Stimulated activated CD8-positive, alpha-beta memory T cell treated with anti-CD3 and anti-CD28 coated beads, Interleukin-2, amount 100 ng/mL, for 1 hour (primary cell): ENCODE measurements at places on chromosomes 6 and 20.

GRCh38 chr6:3918469-3918868 lies 69.3 kb downstream of the FAM50B start:
- no peak for DNase-seq

- DNase-seq, result no peak
These were observed 236.7 kb downstream of the TENT5A start for GRCh38 chr6:81515562-81516453.

- no peak for DNase-seq
These were observed 140.8 kb upstream of the PTPN1 start for GRCh38 chr20:50369225-50370035.

DNA sequence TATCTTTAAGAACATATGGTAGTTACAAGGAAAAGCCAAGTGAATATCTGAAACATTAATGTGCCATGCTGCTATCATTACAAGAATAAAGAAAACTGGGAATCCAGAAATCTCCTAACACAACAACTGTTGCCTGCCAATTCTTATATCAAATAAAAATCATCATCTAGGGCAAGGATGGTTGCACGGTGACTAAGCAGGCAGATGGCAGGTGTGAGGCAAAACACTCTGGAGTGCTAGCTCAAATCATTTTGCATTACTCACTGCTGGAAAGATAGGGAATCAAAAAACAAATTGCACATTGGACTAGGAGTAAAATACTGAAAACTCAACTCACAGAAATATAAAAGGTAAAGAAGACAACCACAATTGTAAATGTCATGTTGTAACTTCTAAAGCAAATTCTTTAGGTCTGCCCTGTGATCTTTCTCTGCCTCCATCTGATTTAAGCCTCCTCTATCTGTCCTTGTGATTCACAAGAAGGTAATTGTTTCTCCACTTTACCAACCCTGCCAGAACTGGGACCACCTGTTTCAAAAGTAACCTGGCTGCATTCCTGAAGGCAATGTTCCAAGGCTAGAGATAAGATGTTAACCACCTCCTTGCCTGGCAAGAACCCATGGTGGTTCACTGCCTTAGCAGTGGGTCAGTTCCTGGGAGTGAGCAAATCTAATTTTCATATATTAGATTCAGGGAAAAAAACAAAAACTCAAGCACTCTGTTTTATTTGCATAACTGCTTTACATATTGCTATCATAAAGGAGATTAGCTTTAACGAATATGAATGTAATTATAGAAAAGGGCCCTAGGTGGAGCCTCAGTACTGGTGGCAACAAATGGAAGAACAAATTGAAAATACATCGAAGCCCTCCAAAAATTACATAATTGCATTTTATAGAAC lies 33.1 kb upstream of the LCA5 start:
- no peak for DNase-seq

DNA sequence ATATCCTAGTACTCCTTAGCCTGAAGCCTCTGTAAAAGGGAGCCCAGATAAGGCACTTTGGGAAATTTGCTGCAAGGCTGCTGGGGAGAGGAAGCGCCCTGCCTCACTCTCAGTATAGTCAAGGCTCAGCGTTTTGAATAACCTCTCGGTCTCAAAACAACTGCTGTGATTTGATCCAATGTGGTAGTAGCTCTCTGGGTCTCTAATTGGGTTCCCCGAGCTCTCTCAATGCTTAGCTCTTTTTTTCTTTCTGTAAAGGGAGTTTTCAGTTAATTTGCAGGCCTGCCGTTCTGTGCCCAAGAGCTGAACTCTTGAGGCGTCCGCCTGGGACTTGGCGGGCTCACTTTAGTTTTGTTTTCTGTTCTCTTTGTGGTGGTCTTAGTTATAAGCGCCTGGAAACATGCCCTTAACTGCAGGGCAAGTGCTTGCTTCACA lies 41.2 kb downstream of the ZHX3 start:
- no peak for DNase-seq

- DNase-seq, result no peak
These were observed 171.3 kb downstream of the FAXC start for GRCh38 chr6:99178168-99178567.

- DNase-seq, result no peak
These were observed 2.7 kb downstream of the KIAA0408 start for GRCh38 chr6:127456465-127456864.

- no peak for DNase-seq
These were observed 18.8 kb downstream of the EFCAB8 start for GRCh38 chr20:32877507-32877906.

DNA sequence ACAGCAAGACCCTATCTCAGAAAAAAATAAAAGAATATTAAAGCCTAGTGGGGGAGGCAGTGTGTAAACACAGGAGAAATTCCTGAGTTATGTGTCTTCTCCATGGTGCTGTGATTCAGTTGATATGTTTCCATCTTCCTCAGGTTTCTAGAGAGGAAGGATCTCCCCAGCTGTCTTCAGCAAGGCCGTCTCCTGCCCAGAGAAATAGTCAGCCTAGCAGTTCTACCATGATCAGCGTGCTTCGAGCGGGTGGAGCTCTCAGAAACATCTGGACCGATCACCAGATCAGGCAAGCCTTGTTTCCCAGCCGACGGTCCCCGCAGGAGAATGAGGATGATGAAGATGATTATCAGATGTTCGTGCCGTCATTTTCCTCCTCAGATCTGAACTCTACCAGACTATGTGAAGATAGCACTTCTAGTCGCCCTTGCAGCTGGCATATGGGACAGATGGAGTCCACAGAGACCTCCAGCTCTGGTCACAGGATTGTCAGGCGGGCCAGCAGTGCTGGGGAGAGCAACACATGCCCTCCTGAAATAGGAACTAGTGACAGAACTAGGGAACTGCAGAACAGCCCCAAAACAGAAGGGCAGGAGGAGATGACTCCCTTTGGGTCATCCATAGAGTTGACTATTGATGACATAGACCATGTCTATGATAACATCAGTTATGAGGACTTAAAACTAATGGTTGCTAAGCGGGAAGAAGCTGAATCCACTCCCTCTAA lies 34.9 kb upstream of the MTHFD1L start:
- DNase-seq, result no peak

DNA sequence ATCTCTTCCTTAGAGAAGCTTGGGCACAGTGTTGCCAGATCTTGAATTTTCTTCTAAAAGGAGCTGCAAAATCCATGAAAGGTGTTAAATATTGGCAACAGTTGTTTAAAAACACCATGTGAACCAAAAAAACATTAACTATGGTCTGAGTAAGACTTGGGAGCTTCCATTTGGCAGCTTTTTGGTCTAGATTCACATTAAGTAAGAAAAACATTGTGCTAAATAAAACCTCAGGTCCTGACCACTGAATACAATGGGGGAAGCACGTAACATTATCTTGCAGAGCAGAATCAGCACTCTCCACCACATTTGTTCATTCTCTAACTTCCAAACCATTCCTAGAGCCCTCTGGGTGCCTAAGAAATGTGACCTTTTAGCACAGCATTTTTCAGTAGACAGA lies 437.6 kb upstream of the PLCB4 start:
- no peak for DNase-seq

DNA sequence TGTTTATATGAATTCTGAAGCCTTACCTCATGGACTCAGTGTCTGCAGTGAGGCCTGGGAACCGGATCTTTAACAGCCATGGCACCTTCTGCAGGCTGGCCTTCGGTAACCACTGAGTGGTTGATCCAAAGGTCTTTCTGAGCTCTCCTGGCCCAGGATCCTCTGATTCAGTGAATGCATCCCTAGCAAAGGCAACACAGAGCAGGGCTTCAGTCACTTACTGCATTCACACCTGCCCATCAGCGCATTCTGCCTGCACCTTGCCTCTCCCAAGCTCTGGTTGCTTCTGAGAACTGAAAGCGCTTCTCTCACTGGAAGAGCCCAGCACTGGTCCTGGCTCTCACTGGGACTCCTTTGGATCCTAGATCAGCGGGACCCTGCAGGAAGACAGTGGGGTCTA lies 8.4 kb upstream of the CST9 start:
- DNase-seq, result no peak

GRCh38 chr6:129364767-129365166 lies 345.2 kb downstream of the ARHGAP18 start:
- no peak for DNase-seq

DNA sequence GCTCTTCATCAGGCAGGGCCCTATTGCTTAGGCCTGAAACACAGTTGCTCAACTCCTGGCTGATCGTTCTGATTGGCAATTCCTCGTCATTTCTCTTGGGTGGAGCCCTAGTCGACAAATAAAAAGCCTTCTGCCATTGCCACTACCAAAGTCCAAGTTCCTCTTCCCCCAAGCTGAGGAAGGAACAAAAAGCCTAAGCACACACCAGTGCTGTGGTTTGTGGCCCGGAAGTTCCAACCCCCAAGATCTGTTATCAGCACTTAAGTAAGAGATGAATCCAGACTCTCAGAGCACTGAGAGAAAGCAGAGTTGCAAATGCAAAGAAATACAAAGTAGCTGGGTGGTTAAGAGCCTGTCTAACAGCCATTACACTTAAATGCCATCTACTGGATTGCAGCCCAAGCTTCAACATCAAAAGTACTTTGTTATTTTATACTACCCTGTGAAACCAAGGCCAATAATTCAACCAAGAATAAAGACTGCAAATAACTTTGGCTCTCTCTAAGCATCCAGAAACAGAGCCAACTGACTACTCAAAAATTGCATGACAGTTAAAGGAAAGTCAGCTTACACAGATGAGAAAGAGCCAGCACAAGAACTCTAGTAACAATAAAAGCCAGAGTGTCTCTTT lies 1024.0 kb downstream of the GRIK2 start:
- no peak for DNase-seq

DNA sequence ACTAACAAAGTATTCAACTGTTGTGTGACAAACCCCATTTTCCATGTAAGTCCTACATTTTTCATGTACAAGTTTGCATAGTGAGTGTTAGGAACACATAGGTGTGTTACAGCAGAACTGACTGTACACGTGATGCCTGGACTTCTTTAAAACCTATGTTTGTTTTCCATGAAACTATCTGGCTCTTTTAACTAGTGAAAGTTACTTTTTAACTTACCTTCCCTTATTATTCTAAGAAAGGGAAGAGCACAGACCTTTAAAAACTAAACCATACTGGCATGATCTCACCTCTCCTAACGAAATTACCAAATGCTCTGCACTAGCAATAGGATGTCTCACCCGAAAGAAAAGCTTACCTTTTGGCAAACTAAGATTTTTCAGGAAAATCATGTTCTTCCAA lies 87.8 kb downstream of the CENPW start:
- no peak for DNase-seq

GRCh38 chr20:58668901-58669286 lies 17.8 kb downstream of the STX16 start:
- no peak for DNase-seq

- no peak for DNase-seq
These were observed 43.6 kb upstream of the SLC22A23 start for GRCh38 chr6:3500262-3501014.

- DNase-seq, result no peak
These were observed 1.7 kb downstream of the PMEPA1 start for GRCh38 chr20:57707849-57708693.

- DNase-seq, result no peak
These were observed 369.4 kb upstream of the IMPG1 start for GRCh38 chr6:76441875-76442274.

GRCh38 chr20:5642155-5642981 lies 107.8 kb upstream of the SHLD1 start:
- DNase-seq, result no peak

DNA sequence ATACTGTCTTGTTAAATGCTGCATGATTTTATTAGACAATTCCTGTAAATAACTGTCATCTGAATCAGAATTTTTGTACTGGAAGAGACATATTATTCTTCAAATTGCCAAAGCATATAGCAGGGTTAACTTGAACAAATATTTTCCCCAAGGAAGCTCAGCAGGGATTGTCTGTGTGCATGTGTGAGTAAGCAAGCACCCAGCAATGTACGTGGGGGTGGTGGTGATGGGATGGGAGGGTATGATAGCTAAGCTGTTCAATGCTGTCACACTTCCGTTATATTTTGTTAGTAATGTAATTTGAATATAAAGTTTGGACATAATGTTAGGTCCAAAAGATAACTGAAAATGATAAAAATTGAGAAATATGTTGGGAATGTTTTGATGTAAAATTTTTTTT lies 118.1 kb downstream of the MYB start:
- no peak for DNase-seq

GRCh38 chr6:122140031-122140430 lies 259.4 kb upstream of the HSF2 start:
- DNase-seq, result no peak

DNA sequence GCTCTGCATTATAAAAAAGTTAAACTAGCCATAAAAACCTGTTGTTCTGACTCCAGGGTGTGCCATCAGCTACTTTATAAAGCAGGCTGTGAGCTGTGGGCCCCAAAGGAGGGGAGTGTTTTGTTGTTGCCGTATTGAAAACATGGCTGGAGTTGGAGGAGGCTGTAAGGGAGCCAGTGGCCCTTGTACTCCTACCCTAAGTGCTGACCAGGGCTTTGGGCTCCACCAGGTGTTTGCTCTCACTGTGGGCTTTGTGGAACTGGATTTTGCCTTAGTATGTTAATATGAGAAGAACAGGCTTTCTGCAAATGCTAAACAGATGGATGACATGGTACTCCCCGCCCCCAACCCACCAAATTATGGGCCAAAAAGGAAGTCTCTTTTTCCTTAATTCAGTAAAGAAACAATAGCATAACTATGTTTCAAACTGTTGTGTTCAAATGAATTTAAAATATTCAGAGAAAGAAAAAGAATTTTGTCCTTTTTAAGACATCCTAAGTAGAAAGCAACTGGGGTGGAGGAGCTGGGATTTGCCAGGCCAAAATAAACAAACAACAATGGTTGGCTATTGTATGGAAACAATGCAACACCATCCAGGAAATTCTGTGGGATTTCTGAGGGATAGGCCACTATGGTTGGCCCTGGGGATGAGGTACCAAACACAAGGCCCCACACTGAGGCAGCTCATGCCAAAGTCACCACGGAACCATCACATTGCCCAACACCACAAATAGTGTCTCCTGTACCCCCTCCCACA lies 63.3 kb downstream of the PLCG1 start:
- no peak for DNase-seq

DNA sequence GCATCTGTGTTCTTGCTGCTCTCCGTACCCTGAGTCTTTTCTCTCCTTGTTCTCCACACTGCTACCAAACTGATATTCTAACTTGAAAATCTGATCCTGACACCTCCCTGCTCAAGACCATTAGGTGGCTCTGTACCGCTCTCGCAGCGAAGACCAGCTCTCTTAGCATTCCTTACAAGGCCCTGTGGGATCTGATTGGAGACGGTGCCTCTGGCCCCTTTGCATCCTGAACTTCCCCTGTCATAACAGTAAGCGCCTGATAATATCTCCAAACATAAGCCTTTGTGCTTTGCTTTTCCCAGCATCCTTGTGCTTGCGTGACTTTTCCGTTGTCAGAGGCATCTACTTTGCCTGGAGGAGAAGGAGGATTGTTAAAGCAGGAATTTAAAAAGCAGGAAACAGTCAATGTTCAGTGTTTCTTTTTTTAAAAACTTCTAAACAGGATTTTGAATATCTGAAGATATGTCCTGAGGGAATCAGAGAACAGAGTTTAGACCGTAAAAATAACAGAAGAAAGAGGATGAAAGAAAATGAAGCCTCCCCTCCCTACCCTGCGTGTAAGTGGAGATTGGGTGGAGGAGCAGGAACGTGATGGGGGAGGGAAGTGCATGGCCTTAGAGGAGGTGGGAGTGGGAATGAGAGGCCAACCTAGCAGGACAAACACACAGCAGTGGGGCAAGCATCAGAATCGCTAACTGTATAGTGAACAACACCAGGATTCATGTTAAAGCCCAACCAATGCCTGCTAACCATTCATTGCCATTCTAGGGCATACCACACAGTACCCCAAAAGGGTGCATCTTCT lies 89.2 kb upstream of the STMND1 start:
- no peak for DNase-seq

GRCh38 chr6:17850281-17850680 lies 137.2 kb downstream of the KIF13A start:
- no peak for DNase-seq

GRCh38 chr6:157406661-157407060 lies 25.7 kb downstream of the ZDHHC14 start:
- DNase-seq, result no peak
